Stimulated activated CD8-positive, alpha-beta memory T cell treated with anti-CD3 and anti-CD28 coated beads, Interleukin-7, amount 100 ng/mL, for 4 hours (primary cell): ENCODE measurements at places on chromosomes 2 and 18.

- DNase-seq, result no peak
Measured at GRCh38 chr2:174971868-174972781, 33.1 kb downstream of the CHN1 start.

GRCh38 chr2:238131761-238132462 is 6.6 kb upstream of the KLHL30 start:
- DNase-seq, result no peak

DNA sequence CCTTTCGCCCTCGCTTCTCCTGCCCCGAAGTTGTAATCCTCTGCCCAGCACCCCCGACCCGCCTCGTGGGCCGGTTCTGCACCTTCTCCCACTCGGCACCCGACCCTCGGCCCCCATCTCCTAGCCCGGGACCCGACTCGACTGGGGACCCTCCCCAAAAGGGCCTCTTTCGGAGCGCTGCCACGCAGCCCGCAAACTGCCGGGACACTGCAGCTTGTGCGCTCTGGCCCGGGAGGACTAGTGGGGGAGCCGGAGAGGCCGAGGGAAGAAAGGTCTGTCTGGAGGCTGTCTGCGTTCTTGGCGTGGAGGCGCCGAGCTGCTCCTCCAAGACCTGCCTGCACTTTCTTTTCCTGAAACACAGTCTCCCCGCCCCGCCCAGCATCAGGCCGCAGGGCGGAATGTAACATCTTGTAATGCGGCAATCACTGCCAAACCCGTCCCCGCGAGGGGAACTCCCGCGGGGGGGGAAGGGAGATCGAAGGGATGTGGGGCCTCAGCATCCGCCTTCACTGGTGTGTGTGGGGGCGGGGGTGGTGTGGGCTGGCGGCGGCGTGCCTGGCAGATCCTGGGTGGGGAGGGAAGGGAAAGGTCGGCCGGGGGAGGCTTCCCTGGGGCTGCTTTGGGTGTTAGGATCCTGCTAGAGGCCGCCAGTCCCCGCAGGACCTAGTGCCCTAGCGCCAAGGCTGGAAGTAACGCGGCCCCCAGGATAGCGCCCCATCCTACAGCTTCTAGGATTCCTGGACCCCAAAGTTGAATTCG is 7.4 kb downstream of the DLX2 start:
- DNase-seq, result peak; percentile 48

DNA sequence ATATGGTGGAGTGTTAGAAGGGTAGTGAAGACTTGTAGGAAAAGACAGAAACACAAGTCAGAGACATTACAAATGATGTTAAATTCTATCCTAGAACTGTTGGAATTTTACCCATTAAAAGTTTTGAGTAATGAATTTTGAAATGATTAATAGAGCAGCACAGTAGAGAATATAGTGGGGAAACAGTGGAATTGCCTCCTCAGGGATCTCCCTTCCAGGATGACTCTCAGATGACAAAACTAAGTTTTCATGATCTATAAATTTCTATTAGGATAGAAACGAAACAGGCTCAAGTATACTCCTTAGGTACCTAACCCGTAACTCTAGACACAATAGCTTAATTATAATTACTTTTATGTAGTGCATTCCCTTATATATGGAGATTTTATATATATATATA is 86.7 kb downstream of the DPP4 start:
- no peak for DNase-seq

DNA sequence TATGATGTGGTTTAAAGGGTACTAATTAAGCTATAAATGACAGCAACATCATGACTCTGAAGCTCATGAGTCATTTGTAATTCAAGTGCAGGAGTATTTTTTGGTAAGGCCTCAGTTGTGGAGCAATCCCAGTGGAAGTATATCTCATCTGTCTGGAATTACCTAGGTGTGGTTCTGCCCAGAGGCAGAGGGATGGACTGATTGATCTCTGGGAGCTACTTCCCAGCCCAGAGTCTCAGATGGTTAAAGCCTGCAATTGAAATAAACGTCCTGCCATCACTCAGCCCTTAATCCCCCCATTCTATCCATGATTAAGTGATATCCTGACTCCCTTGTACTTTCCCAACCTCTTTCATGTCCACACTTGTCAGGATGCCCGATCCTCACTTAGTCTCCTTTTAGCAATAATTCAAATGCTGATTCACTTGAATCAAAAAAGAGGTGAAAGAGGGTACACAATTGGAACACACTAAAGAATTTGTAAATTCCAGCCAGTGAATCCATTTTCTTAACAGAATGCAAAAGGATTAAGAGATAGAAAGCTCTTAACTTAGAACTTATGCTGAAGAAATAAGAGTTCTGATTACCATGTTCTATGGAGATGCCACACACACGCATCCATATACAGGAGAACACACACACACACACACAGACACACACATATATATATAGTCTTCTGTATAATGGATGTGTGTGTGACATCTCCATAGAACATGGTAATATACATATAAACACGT is 664.4 kb downstream of the NYAP2 start:
- DNase-seq, result no peak

GRCh38 chr2:191688934-191689695 is 11.2 kb downstream of the NABP1 start:
- no peak for DNase-seq

GRCh38 chr18:69557282-69557681 is 156.6 kb downstream of the DOK6 start:
- no peak for DNase-seq

DNA sequence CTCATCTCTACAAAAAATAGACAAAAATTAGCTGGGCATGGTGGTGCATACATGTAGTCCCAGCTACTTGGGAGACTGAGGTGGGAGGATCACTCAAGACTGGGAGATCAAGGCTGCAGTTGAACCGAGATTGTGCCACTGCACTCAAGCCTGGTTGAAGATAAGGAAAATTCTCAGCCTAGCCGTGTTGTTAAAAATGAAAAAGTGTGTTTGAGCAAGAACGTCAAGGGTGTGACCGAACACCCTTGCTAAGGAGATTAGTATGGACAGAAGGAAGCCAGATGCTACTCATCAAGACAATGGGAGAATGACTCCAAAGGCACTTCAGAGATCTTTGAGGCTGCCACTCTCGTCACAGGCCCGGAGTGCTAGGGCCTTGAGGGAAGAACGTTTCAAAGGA is 70.0 kb upstream of the NDUFV2 start:
- DNase-seq, result no peak

DNA sequence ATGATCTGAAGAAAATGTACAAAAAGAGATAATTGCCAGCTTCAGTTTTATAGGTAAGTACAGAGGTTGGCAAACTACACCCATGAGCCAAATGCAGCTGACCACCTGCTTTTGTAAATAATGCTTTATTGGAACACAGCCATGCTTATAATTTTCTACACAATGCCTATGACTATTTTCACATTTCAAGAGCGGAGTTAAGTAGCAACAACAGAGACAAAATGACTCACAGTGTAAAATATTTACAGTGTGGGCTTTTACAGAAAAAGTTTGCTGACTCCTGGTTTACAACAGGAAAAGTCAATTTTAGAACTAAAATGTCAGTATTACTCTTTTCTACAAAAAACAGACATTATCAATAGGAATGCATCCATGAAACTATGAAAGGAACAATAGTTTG is 26.0 kb downstream of the CWC22 start:
- no peak for DNase-seq

DNA sequence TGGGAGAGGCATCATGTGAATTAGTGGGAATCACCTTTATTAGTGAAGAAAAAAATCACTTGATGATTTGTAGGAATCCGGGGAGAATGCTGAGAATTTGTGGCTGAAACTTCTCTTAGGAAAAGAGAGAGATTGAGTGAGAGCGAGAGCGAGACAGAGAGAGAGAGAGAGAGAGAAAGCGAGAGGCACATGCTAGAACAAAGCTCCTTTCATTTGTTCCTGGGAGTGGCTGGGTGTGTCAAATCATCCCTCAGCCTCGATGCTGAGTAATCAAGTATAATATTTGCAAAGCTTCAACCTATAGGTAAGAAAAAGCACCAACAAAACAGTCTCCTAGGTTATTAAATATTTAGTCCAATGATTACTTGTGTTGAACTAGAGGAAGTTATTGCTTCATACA is 4.4 kb upstream of the SERPINB5 start:
- no peak for DNase-seq

DNA sequence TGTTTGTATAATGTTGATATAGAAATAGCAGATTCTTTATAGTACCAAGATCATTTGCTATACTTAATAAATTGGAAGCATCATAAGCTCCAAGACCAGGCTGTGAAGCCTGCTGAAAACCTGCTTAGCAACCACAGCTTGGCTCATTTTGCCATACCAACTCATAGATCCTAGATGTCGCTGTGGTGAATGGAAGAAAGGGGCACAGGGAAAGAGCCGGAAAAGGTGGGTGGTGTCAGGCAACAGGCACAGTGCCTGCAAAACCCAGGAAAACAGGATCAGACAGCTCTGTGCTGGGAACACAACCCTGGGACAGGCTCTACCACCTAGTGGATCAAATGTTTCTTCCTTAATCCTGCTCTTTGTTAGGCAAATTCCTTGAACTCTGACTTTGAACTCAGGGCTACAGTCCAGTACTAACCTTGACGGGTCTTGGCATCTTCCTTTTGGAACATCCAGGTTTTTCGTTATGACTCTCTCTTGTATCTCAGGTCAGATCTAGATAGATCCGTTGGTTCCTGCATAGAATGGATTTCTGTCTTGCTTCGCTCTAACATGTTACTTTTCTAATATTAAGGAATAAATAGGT is 31.6 kb downstream of the TWSG1 start:
- no peak for DNase-seq

DNA sequence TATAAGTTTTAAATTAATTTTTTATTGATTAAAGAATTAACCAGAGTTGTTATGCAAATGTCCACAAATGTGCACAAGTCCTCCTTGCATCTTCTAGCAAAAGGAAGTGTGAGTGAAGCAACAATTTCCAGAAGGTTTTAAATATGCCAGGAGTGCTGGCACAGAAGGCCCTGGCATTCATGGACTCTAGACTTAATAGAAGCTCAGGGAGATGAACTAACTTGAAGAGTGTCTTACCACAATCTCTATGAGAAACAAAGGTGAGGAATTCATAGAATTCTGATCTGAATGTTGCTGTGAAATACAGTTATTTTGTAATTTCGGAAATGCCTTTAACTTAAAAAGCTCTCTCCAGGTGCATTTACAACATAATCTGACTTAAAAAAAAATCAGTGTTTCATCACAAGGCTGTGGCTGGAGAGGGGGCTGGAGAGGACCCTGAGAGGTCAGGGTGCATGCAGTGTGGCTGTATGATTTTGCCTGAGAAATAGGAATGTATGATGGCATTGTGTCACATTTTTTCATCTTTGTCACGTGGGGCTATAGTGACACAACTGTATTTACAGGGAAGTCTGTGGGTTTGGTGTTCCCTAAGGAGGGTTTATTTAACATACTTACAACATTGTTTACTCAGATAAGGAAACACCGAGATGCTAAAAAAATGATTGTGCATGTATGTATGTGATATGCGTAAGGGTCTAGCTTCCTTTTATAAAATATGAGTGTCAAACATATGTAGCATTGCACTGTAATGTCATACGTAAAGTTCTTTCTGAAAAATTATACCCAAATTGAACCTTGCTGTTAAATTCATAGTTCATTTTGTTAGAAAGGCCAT is 66.2 kb downstream of the MAP4K4 start:
- no peak for DNase-seq

- DNase-seq, result no peak
Measured at GRCh38 chr18:74778191-74778847, 180.6 kb downstream of the ZNF407 start.

GRCh38 chr2:178449700-178450523 is 1.1 kb downstream of the PRKRA start:
- DNase-seq, result no peak

GRCh38 chr2:233081232-233081730 is 21.1 kb downstream of the INPP5D start:
- no peak for DNase-seq

DNA sequence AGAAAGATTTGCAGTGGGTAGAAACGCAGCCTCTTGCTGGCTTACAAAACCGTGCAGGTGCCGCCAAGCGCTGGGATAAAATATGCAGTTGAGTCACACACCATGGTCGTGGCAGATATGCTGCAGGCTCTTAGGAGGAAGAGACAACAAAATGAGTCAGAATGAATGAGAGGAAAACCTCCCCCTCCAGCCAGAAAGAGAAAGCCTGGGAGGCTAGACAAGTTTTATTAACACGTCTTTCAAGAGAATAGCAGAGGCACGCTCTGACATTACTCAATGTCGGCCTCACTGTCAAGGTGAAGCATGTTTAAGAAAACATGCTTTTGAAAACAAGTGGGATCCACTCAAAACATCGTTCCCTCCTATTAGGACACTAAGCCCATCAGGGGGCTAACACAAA is 37.1 kb upstream of the ZCCHC2 start:
- no peak for DNase-seq

GRCh38 chr2:239688840-239689239 is 288.0 kb upstream of the HDAC4 start:
- DNase-seq, result no peak

GRCh38 chr2:232411901-232412629 is 5.4 kb downstream of the ALPG start:
- DNase-seq, result no peak

DNA sequence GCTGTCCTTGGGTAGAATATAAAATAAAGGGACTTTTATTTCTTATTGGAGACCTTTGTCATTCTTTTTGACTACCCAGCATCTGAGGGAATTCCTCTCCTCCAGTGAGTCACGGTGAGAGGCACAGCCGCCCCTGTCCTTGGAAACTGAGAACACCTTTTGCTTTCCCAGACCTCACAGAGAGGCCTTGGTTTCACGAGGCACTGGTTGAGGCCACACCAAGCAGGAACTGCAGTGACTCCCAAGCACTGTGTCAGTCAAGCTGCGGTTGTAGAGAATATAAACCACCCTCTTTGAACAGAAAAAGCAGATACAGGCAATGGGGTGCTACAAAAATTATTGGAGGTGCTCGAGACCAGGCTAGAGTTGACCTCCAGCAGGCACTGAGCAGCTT is 16.4 kb downstream of the PRKAG3 start:
- no peak for DNase-seq

GRCh38 chr18:6748241-6748640 is 18.7 kb downstream of the ARHGAP28 start:
- no peak for DNase-seq

GRCh38 chr2:218513676-218514075 is 54.5 kb downstream of the USP37 start:
- no peak for DNase-seq

DNA sequence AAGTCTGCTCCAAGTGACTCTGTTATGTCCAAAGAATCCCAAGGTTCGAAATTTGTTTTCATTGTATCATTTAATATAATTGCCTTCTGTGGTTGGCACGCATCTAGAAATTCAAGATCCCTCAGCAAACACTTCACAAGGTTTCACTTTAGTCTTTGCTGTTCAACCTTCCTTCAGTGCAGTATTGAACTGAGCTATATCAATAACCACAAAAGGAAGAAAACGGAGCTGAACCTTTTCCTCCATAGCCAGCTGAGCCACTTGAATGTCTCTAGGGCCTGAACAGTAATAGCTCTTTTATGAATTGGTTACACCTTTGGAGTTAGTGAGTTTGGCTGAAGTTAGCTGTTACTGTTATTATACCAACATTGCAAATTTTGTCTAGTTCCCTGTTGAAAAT is 357.7 kb upstream of the HNRNPA3 start:
- no peak for DNase-seq

GRCh38 chr2:7417845-7418742 is 500.9 kb downstream of the RNF144A start:
- no peak for DNase-seq
